ENCODE measurements at places on chromosomes 1 and 21.
A peak's percentile ranks its signal among the peaks of the same experiment; 100 is the strongest.

GRCh38 chr1:7705908-7706216 is 65.2 kb upstream of the VAMP3 start:
- DNase-seq = no peak

DNA sequence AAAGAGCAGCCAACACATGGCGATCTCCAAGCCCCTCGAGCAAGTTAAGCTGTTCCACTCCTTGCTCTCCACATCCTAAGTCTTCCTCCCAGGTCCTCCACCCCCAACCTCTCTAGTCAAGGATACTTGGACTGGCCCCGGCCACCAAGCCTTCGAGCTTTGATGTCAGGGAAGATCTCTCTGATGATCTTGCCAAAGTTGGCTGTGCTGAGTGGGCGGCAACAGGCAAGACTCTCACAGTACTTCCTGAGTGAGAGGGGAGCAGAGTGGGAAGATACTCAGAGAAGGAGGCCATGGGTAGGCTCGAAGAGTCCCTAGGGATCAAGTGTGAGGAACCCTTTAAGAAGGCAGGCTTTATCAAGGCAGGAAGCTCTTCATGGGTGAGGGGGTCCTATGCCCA is 2.8 kb downstream of the RFX5 start:
- DNase-seq = no peak

GRCh38 chr21:25964015-25964414 is 206.6 kb downstream of the APP start:
- DNase-seq = no peak

- DNase-seq = no peak
These were observed 73.8 kb upstream of the S1PR1 start for GRCh38 chr1:101162736-101163735.

- DNase-seq = no peak
These were observed 48.3 kb downstream of the CLIC4 start for GRCh38 chr1:24793447-24794129.

DNA sequence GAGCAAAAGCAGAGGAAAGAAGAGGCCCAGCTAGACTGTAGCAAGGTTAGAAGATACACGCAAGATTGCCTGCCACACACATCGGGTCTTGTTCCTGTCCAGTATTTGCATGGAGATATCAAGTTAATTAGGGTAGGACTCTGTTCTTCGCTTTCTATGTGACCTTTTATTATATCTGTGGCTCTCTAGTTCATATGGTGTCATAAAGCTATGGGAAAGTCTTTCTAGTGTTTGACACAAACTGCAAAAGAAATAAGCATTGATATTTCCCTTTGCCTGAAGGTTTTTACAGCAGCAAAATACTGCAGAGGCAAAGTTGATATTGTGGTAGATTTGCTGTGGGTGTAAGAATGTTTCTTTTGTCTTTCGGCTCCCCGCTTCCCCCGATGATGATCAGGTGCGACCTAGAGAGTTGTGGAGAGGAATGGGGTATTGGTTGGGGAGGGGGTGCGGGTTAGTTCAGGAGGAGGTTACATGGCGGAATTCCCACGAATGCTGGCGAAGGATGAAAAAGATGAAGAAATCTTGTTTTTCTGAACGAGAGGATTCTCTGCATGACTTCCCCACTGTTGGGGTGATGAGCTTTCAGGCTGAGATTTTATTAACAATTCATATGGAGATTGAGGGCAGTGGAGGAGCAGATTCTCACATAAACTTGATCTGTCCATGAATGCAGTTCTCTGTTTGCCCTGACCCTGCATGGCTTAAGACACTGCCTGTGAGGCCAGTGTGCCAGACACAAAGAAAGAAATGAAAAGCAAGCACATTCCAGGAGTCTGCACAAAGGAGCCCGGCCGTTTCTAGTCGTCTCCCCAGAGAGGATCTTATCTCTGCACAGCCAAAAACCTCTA is 550.2 kb downstream of the USP25 start:
- no peak for DNase-seq

- DNase-seq = no peak
These were observed 297.7 kb downstream of the OMA1 start for GRCh38 chr1:58248791-58249190.

DNA sequence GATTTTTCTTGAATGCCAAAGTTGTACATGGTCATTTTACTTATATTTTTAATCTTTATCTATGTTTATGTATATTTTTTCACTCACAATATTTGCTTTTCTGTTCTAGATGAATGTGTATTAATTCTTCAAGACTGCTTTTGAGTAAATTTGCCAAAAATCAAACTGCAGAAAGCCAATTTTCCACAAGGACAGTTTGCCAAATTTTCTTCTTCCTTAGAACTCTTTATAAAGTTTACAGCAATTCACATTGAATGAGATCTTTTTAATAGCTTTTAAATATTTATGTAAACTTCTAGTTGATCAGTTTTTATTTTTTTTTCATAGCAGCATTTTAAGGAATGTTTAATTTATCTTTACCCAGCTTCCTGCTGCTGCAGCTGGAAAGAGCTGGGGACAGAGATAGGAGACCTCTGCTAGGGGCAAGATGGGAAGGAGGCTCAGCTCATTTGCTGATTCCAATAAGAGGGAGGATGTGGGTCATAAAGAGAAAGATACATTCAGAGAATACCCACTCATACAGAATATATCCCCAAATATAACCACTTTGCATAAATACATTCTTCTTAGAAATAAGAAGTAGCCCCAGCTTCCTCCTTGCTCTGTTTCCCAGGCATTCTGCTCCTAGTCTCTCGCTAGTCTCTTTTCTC is 93.0 kb downstream of the ODF2L start:
- no peak for DNase-seq

DNA sequence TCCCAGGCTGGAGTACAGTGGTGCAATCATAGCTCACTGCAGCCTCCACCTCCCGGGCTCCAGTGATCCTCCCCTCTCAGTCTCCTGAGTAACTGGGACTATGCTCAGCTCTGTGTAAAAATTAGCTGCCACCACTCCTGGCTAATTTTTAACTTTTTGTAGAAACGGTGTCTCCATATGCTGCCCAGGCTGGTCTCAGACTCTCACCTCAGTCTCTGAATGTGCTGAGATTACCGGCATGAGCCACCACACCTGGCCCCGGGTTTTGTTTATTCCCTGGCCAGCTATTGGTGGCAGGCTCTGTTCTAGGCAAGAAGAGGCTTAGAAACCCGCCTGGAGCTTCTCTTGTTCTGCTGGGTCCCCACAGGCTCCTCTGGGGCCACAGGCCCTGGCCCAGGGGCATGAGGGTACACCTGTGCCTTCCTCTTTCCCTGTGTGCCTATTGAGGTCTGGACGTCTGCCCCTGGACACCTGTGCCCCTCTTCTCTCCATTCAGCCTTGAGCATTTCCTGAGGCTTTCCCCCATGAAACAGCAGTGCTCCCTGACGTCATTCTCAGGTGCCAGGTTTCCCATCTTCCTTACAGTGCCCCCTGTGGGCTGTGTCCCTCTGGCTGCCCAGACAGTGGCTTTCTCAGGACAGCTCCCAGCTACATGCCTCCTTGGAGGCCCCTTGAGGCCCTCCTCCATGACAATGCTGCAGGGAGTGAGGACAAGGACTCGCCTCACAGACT is 57.5 kb downstream of the PCP4 start:
- DNase-seq = no peak

DNA sequence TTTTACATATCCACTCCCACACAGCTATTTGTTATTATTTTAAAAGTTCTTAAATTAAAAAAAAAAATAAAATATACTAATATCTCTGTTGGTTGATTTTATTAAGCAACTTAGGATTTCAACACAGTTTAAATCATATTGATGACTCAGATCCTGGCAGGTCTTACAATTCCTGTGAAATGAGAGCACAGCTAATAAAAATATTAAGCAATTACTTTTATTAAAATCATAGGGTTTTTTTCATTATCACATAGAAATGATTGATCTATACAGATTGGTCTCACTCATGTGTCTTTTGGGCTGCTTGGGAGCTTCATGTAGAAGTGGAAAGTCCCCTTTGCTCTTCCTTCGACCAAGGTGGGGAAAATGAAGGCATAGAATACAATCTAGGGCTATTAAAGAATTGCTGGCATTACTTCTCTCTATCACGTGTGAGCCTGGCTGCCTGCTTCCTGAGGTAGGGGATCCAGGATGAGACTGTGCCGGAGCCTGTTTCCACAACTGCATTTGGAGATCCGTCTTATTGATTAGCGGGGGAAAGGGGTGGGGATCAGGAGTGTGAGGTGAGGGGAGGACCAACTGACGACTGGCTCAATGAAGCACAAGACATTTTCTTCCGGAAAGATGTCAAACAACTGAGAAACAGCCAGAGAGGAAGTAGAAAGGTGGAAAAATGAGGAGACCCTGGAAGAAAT is 858.0 kb downstream of the USP25 start:
- DNase-seq = no peak

GRCh38 chr1:155729031-155729898 is 40.4 kb downstream of the DAP3 start:
- DNase-seq = no peak

DNA sequence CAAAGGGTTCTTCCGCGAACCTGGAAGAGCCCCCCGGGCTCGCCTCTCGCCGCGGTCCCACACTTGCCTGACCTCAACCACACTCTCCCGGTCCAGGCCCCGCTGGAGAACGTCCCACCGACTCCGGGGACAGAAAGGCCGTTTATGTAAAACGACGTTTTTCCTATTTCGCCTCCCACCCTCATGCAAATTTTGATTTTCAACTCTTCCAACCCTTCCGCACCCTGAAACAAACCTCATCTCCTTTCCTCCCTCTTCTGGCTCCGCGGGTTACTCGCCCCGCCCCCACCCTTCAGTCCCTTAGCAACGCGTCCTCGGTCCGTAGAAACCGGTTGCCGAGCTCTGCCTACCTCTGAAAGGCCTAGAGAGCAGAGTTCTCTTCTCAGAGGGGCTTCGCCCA is at the start of gene C1orf141:
C1orf141 (minus strand) TSS at position 276 of the 400 bp plus-strand sequence. CDS start 7,730 bp downstream, outside the sequence.
- DNase-seq = no peak

DNA sequence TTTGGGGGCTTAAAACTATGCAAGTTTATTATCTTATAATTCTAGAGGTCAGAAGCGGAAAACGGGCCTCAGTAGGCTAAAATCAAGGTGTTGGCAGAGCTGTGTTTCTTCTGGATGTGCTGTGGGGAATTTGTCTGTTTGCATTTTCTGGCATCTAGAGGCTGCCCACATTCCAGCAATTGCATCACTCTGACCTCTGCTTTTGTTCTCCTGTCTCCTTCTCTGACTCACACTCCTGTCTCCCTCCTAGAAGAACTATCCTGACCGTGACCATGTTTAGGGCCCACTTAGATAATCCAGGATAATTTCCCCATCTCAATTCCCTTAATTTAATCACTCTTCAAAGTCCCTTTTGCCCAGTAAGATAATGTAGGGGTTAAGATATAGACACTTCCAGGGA is 127.4 kb upstream of the DEPDC1 start:
- no peak for DNase-seq

DNA sequence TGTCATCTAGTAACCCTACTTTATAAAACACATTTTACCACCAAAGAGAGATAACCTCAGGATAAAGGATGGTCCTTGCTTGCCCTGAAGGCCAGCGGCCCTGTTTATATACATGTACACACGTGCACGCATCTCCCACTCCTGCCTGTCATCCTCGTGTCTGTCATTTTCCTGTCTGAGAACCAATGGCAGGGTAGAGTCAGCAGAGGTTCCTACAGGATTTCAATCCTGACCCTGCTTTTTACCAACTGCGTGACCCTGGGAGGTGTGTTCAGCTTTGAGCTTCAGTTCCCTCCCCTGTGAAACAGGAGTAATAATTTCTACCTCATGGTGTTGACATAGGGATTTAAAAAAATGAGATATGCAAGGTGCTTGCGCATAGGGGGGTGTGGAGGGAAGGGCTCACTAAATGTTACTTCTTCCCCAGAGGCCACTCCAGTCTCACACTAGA is 12.3 kb upstream of the RASSF5 start:
- DNase-seq = no peak

- no peak for DNase-seq
These were observed 70.7 kb downstream of the CD247 start for GRCh38 chr1:167447521-167448136.

GRCh38 chr1:91165033-91165654 is 143.3 kb upstream of the ZNF644 start:
- DNase-seq = peak; percentile 58

- no peak for DNase-seq
These were observed 65.2 kb upstream of the LRRC8D start for GRCh38 chr1:89755591-89755990.

DNA sequence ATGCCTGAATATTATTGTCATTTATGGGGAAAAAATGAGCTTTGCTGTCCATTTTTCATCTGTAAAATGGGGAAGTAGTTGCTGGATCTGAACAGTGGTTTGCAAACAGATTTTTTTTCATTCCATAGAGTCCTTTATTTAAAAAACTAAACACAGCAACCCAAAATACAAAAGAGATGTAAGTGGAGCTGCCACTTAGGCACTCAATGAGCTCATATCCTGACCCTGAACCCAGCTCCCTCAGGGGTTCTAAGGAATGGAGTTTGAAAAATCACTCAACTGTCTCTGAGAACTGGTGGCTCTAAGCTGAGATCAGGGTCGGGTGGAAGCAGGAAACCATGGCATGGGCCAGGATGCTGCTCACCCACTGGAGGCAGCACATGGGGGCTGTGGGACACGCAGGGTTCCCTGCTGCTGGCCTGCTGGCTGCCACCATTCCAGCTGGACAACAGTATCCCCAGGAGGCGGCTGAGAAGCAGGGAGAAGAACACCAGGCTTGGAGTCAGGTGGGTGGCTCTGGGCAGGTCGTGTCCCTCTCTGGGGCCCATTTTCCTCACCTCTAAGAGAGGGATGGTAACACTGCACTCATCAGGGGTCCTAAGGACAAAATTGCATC is 9.6 kb upstream of the ECE1 start:
- DNase-seq = no peak

DNA sequence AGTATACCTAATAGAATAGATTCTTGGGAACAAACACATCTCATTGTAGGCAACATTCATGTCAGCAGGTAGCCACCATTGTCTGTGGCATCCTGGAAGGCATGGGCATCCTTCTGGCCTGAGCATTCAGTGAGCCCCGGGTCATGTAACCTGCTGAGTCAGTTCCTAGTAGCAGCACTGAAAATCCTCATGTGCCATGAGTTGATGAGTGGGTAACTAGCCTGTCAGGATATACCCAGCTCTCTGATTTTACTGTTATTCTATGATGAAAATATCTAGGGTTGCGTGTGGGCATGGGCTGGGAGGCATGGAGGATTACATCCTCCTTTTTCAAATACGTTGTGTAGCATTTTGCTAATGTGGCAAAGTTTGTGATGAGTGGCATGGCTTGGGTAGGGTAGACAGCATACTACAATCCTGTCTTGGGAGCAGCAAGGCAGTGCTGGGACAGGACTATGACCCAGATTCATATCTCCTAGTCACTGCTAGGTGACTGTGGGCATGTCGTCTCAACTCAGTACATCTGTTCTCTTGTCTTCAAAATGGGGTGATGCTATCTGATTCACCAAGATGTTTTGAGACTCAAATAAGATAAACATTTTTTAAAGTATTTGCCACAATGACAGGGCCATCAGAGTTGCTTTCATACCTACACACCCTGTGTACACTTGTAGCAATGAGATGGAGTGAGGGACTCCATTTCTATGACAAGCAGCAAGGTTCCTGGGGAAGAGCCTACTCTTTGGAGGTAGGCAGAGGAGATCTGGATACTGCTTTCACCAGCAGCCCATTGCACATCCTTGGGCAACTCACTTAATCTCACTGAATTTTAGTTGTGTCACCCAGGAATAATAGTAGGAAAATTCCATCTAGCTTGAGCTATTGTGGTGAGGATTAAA is 62.5 kb downstream of the CD58 start:
- DNase-seq = no peak

All from NCI-H187 (cell line).